Activated CD4-positive, alpha-beta T cell treated with anti-CD3 and anti-CD28 coated beads for 36 hours (primary cell): ENCODE measurements at places on chromosomes 2 and 18. TPM values are rescaled to one million over a fixed set of nuclear protein-coding genes. Genes with fewer than 3 reads are reported as not detected.

PSTPIP2 gene
- total RNA-seq, result 15.3 TPM

GRCh38 chr2:34656632-34657031 is 1057.5 kb upstream of the FAM98A start:
- H3K4me3 ChIP-seq, result no peak overlapping the region
- H3K27me3 ChIP-seq, result no peaks in the 10 kb centered on the region
- no peak for DNase-seq
- no peaks in the 10 kb centered on the region for H3K36me3 ChIP-seq

CDCA7 gene
- total RNA-seq, result 80.4 TPM

GRCh38 chr2:158095912-158096311 is 5.8 kb upstream of the UPP2 start:
- H3K4me1 ChIP-seq, result no peaks in the 10 kb centered on the region
- no peak overlapping the region for H3K4me3 ChIP-seq
- no peaks in the 10 kb centered on the region for H3K27me3 ChIP-seq
- H3K36me3 ChIP-seq, result no peaks in the 10 kb centered on the region
- DNase-seq, result no peak

SRD5A2 gene
- total RNA-seq, result not detected
